CMK (cell line): ENCODE measurements at places on chromosomes 7 and 10.

- no peak for DNase-seq
Observed at GRCh38 chr7:50330696-50331095, 26.2 kb downstream of the IKZF1 start.

- DNase-seq: no peak
Observed at GRCh38 chr10:26225322-26225721, 8.7 kb downstream of the GAD2 start.

- DNase-seq: no peak
Observed at GRCh38 chr7:101598422-101598985, 30.6 kb downstream of the MYL10 start.

GRCh38 chr10:78205457-78206016 lies 171.9 kb downstream of the RPS24 start:
- DNase-seq: no peak

DNA sequence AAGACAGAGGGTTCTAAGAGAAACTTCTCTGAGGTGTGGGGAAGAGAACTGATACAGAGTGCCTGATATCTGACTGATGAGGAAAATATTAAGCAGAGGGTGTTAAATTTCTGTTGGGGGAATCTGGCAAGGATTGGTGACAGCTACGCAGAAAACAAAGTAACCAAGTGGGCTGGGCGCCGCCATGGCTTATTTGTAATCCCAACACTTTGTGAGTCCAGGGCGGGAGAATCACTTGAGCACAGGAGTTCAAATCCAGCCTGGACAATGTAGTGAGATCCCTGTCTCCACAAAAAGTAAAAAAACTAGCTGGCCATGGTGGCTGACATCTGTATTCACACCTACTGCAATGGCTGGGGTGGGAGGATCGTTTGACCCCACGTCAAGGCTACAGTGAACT lies 2.1 kb upstream of the C7orf25 start:
- no peak for DNase-seq
